ENCODE measurements at places on chromosomes 2 and 18. TPM values are rescaled to one million over a fixed set of nuclear protein-coding genes. Genes with fewer than 3 reads are reported as not detected.

- DNase-seq, result no peak
These were observed 39.8 kb downstream of the LPIN1 start for GRCh38 chr2:11786191-11786590.

- no peak for DNase-seq
These were observed 143.9 kb downstream of the CYP26B1 start for GRCh38 chr2:72003796-72004195.

- no peak for DNase-seq
These were observed 54.8 kb downstream of the HNMT start for GRCh38 chr2:138018866-138019688.

- no peak for DNase-seq
These were observed 125.3 kb downstream of the MBP start for GRCh38 chr18:77007251-77007650.

DNA sequence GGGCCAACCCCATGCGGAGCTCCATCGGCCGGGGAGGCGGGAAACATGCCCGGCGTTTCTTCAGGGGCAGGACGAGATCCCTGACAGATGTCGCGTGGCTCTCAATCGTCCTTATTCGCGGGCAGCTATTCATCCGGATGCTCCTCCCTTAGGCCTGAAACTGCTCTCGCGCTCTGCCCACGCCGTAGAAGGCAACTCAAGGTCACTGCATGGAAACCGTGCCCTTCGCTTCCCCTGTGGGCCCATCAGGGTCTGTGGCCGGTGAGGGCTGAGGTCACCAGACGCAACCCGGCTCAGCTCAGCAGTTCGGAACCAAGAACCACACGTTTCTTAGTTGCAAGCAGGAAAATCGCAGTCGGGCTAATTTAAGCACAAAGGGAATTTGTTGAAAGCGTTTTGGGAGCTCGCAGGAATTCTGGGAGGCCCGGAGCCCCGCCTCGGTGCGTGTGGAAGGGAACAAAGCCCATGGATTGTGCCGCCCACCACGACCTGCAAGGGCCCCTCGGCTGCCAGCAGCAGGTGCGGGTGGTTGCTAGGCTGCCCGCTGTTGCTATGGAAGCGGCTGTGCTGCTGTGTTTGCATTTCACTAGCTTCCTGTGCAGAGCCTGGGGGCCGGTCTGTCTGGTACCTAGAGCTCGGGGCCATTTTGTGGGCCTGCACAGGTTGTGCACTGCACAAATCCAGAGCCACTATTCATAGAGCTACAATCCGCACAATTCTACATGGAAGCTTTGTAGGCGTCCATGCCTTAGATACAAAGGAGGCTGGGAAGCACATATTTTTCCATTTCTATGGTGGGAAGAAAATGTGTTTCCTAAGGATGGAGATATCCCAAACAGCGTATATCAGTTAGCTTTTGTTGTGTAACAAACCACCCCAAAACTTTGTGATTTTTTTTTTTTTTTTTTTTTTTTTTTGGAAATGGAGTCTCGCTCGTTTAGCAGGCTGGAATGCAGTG lies 6.0 kb upstream of the ALLC start:
- DNase-seq, result no peak

DNA sequence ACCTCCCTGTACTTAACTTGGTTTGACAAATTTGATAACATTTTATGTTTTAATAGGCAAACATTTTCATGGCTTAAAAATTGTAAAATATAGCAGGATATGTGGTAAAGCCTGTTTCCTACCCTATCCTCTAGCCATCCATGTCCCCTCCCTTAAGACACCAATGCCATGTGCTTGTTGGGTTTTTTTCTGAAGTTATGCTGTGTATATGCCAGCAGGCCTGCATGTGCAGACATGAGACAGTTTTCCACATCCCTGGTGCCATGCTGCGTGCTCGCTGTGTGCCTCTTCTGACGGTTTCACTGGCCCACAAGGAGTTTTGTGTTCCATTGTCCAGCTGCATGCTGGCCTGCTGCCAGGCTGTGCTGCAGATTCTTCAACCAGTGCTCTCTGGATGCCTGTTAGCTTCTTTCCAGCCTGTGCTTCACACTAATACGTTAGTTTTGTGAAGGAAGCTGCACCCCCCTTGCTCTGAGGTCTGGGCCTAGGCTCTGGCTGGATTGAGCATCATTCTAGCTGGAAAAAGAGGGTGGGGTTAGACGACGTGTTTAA lies 16.9 kb downstream of the INPP4A start:
- no peak for DNase-seq

- no peak for DNase-seq
These were observed 514.4 kb upstream of the CHAC2 start for GRCh38 chr2:53253244-53253643.

DNA sequence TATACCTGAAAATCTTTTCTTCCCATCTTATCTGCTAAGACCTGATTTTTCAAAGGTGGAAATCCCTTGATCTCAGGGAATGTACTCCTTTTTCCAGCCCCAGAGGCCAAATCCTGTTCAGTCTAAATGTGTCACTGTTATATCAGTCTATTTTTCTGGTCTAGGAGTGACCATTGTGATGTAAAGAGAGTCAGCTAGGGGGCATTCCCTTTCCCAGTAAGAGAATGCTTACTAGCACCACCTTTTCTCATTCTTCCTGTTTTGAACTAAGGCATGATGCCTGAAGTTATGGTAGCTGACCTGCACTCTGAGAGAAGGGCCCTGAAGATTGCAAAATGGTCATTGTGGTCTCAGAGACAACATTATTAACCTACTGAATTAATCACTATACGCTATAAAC lies 124.1 kb upstream of the XIRP2 start:
- no peak for DNase-seq

DNA sequence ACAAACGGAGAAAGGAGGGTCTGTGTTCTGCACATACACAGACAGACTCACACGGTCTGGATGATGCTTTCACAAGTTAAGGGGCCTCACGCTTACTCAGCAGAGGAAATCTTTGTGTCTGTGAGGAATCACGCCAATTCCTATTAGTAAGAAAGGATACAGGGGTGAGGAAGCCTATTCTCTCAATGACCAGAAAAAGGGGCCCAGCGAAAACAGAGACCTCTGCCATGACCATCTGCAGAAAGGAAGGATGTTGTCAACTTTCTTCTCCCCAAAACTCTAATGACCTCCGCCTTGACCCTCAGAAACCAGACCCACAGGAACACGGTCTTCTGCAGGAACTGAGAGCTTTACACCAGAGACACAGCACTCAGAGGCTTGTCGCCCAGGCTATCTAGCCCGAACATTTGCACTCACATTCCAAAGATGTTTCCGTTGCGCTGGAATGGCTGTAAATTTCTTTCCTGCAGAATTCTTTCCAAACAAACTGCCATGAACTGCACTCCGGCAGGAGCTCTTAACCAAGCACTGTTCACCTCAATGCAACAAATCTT lies 186.3 kb downstream of the TCF4 start:
- no peak for DNase-seq

GRCh38 chr2:101909760-101910159 lies 82.0 kb upstream of the IL1R2 start:
- DNase-seq, result no peak

- DNase-seq, result no peak
These were observed 1.6 kb downstream of the COX7A2L start for GRCh38 chr2:42359304-42359964.

DNA sequence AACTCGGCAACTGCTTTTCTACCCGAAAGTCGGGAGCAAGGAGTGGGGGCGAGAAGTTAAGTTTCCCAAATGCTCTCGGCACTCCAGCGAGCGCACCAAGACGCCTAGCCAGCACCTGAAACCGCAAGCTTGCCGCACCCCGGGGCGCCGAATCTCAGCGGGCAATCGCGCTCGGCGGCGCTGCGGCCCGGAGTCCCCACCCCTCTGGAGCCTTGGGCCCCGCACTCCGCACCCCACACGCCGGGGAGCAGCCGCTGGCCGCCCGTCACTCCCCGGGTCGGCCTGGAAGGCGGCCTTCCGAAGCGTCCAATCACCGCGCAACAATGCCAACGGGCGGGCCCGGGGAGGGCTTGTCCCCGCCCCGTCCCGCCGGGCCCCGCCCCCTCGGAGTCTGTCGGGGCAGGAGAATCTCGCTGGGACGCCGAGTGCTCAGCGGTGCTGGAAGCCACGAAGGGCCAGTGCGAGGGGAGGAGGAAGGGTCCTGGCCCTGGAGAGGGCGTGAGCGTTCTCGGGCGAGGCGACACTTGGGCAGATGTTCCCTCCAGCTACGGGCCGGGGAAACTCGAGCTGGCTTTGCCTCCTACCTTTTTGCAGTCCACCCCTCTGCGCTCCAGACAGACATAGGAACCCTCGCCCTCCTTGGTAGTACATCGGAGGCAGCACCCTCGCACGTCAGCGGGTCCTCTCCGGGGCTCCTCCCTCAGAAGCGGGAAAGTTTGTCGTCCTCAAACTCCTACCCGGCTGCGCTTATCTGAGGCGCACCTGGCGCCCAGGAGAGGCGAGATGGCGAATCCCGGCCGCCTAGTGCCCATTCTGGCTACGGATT lies 1.1 kb upstream of the ZBTB7C start:
- DNase-seq, result no peak

DNA sequence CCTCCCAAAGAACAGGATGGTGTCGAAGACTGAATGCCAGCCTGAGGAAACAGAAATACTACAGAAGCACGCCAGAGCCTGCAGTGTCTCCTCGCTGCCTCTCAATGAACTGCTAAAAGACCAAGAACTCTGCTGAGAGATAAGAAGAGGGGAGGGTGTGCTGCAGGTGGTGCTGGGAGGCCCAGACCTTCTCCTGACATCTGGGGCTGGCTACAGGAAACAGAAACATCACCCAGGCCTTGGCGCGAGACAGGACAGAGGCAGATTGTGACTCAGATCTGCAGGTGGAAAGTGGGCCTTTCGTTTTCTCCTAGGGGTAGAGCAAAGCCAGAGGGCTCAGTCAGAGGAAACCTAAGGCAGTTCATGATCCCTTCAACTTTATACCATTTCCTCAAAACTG lies 250.3 kb upstream of the TCF4 start:
- DNase-seq, result no peak

DNA sequence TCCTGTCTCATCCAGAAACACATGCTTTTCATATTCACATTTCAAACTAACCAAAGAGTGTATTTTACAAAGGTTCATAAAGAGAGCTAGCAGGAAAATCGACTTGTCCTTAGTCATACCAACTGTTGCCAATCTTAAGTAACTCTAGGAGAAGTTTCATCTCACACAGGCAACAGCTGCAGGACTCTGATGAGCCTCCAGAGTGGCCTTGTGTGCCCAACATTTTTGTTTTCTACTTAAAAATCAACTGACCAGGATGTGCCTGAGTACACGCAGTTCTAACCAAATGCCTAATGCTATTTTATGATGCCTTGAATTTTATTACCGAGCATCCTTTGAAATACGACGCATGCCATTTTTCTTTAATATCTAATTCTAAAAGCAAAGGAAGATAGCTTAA lies 595.9 kb upstream of the LRRTM4 start:
- DNase-seq, result no peak

- no peak for DNase-seq
These were observed 311.2 kb downstream of the CMPK2 start for GRCh38 chr2:6554466-6554865.

- DNase-seq, result no peak
These were observed 518 bp upstream of the NFU1 start for GRCh38 chr2:69437751-69438154.

DNA sequence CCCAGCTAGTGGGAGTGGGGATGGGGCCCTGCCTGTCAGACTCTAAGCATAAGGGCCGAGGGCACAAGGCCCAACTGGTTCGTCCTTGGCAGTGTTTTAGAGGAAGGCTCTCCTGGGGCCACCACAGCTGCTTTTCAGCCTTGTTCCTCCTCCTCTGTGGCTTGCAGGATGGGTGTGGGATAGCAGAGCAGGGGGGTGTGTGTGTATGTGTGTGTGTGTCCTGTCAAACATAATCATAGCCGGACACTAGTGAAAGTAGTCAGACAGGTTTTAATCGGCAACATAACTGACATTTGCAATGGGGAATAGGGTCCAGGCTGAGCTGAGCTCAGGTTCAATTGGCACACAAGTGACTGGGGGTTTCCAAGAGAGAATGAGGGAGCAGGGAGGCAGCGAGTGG lies 114.2 kb downstream of the SEPTIN10 start:
- DNase-seq, result no peak

GRCh38 chr2:216493334-216493685 lies 5.3 kb upstream of the RPL37A start:
- DNase-seq, result no peak

Gene RBBP8
- 137 TPM for polyA plus RNA-seq

Gene PIEZO2
- polyA plus RNA-seq, result 0.08 TPM

Gene DES
- polyA plus RNA-seq, result not detected

Gene SLC11A1
- 0.46 TPM for polyA plus RNA-seq

Gene MAB21L4
- polyA plus RNA-seq, result 1.1 TPM

Gene ALLC
- polyA plus RNA-seq, result not detected

Gene C2orf66
- polyA plus RNA-seq, result 0.32 TPM

Gene RAB27B
- polyA plus RNA-seq, result 4.2 TPM

Gene COBLL1
- 11.1 TPM for polyA plus RNA-seq
